ENCODE measurements at places on chromosomes 12 and 14.

DNA sequence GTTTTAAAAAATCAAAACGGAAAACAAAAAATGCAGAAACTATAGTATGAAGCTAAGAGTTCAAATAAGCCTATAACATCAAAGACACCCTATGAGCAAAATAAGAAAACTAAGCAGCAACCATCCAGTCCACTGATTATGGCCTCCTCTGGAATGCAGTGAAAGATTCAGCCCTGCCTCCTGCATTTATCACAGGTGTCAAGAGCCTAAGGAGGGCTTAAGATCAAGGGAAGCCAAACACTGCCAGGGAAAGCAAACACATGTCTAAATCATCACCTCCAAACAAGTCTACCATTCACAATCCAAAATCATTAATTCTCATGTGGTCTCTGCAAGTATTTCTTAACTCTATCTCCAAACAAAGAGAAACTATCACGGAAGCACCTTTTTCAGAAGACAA lies 28.4 kb downstream of the SARNP start:
- DNase-seq: no peak

GRCh38 chr12:9796971-9797370 lies 30.3 kb upstream of the KLRF1 start:
- DNase-seq: no peak

DNA sequence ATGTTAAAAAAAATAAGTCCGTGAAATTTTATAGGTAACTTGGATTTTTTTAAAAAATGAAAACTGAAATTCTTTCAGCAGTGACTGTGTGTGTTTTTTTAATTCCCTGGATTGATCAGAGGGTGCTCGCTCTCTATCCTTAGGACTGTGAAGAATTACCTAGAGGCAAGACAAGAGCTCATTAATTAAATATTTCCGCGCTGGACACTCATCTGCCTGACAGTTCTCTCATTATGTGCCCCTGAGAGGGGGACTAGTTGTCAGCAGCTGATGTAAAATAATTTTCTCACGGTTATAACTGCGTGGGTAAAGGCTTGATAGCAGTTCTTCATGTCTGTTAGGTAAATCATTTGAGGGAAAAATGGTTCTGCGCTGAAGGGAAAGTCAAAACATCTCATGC lies 101.3 kb downstream of the PTCSC3 start:
- no peak for DNase-seq

GRCh38 chr12:91793676-91794075 lies 352.0 kb downstream of the BTG1 start:
- DNase-seq: no peak

- DNase-seq: no peak
Observed at GRCh38 chr14:31189346-31190218, 18.0 kb downstream of the HECTD1 start.

GRCh38 chr14:36660736-36661505 lies 739 bp upstream of the PAX9 start:
- no peak for DNase-seq

GRCh38 chr14:72560331-72560730 lies 333.6 kb downstream of the DPF3 start:
- DNase-seq: no peak

GRCh38 chr12:85872497-85873091 lies 1.5 kb upstream of the NTS start:
- peak; percentile 45 for DNase-seq

DNA sequence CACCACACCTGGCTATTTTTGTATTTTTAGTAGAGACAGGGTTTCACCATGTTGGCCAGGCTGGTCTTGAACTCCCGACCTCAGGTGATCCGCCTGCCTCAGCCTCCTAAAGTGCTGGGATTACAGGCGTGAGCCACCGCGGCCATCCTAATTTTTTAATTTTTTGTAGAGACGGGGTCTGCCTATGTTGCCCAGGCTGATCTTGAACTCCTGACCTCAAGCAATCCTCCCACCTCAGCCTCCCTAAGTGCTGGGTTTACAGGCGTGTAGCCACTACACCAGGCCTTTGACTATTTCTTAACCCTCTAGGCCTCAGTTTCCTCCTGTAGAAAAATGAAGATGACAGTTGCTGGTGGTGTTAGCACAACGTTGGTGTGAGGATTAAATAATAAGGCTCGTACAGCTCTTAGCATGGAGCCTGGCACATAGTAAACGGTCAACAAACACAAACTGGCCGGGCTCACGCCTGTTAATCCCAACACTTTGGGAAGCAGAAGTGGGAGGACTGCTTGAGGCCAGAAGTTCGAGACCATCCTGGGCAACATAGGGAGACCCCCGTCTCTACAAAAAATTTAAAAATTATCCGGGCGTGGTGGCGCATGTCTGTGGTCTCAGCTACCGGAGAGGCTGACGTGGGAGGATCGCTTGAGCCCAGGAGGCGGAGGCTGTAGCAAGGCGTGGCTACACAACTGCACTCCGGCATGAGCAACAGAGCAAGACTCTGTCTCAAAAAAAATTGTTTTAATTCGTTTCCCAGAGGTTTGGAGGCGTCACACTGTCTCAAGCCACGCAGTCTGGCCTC lies 979 bp downstream of the DDX54 start:
- DNase-seq: no peak

DNA sequence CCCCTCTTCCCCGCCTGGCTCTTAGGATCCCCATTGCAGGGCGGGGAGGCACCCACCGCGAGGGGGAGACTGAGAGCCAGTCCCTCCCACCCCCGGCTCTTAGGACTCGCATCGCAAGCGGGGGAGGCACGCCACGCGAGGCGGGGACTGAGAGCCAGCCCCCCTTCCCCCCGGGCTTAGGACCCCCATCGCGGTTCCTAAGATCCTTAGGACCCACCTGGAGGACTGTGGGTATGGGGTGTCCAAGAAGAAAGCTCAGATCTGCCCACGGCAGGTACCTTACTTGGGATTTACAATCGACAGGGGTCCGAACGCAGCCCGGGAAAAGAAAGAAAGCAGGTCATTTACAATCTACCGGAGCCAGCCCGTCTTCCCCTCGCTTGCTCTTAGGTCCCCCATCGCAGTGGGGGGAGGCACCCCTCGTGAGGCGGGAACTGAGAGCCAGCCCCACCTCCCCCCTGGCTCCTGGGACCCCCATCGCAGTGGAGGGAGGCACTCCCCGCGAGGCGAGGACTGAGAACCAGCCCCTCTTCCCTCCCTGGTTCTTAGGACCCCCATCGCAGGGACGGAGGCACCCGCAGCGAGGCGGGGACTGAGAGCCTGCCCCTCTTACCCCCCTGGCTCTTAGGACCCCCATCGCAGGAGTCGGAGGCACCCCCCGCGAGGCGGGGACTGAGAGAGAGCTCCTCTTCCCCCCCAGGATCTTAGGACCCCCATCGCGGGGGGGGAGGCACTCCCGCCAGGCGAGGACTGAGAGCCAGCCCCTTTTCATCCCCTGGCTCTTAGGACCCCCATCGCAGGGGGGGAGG lies 43.7 kb downstream of the DDX11 start:
- no peak for DNase-seq

GRCh38 chr12:57092529-57092862 lies 3.6 kb downstream of the NAB2 start:
- DNase-seq: no peak

GRCh38 chr12:80847575-80847974 lies 90.2 kb downstream of the LIN7A start:
- DNase-seq: no peak

DNA sequence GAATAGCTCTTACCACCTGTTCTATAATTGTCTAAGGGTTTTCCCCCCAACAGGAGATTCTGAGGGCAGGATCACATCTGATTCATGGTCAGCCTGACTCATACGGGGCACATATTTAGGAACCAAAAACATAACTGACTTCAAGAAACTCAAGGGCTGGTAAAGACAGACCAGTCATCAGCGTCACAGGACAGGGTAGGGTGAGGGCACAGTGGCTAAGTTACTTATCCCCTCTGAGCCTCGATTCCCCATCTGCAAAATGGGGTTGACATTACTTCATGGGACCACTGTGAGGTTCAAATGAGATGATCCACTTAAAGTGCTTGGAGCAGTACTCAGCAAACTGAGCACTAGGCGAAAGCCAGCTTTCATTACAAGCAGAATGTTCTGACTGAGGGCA lies 606 bp downstream of the CINP start:
- no peak for DNase-seq

DNA sequence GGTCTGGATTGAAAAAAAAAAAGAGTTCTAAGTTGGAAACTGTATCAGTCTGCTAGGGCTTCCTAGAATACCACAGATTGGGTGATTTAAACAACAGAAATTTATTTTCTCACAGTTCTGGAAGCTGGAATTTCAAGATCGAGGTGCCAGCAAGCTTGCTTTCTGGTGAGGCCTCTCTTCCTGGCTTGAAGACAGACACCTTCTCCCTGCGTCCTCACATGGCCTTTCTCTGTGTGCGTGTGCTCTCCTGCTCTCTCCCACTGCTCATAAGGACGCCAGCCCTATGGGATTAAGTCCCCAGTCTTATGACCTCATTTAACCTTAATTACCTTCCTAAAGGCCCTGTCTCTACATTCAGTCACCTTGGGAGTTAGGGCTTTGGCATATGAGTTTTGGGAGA lies 215.5 kb downstream of the PIK3C2G start:
- no peak for DNase-seq

DNA sequence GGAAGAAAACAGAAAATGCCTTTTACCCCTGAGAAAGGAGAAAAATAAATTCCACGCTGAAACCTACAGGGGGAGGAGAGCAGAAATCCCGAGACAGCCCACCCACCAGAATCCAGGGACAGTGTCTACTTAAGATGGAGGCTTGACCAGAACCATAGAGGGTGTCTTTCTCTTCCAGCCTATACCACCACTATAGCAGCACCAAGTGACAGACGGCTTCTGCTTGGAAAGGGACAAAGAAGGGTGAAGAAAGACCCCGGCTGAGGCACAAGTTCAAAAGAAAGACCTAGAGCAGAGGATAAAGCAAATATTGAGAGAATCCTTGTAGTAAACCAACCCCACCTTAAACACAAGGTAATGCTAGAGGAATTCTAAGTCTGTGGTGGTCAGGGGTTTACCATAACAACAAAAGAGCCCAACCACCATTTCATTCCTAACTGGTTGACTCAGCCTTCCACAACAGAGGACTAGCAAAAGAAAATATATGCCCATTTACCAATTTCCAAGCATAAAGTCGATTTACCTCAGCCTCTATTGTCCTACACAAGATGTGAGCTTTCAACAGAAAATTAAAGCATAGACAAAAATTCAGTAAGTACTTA lies 105.3 kb upstream of the FOXG1 start:
- DNase-seq: no peak

GRCh38 chr12:70822412-70822811 lies 98.1 kb downstream of the PTPRR start:
- no peak for DNase-seq

GRCh38 chr12:40058721-40059190 lies 47.1 kb downstream of the SLC2A13 start:
- no peak for DNase-seq

GRCh38 chr12:90841336-90841735 lies 113.6 kb downstream of the CCER1 start:
- no peak for DNase-seq

- DNase-seq: no peak
Observed at GRCh38 chr12:78028426-78028825, 197.7 kb downstream of the NAV3 start.

- DNase-seq: no peak
Observed at GRCh38 chr12:98823012-98823411, 177.9 kb downstream of the APAF1 start.

- no peak for DNase-seq
Observed at GRCh38 chr12:31732926-31733548, 4.2 kb upstream of the AMN1 start.

DNA sequence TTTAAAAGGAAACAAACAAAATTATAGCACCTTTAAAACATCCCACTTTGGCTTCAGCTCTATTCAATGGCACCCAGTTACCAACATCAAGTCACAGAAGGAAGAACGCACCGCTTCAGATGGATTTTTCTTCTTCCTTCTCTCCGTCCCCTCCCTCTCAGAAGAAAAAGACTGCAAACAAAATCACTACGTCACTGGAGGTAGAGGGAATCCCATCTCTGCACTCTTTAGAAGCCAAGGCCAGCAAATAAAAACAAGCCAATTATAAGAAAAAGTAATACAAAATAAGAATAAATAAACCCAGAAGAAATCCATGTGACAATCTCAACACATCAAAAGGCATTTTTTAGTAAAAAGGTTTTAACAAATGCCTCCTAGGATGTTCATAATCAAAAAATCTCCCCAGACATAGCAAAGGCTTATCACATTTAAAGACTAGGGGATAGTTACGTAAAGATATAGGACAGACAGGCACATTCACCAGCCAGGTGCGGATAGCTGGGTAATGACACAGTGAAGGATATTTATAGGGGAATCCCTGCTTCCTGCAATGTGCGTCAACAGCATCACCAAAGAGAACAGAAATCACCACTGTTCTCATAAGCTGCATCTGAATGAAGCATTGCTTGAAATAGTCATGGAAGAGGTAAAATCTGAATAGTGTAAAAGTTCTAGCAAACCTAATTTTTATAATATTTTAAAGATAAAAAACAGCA lies 89.4 kb downstream of the R3HDM2 start:
- DNase-seq: no peak

GRCh38 chr14:30020687-30021086 lies 93.0 kb upstream of the PRKD1 start:
- DNase-seq: no peak

DNA sequence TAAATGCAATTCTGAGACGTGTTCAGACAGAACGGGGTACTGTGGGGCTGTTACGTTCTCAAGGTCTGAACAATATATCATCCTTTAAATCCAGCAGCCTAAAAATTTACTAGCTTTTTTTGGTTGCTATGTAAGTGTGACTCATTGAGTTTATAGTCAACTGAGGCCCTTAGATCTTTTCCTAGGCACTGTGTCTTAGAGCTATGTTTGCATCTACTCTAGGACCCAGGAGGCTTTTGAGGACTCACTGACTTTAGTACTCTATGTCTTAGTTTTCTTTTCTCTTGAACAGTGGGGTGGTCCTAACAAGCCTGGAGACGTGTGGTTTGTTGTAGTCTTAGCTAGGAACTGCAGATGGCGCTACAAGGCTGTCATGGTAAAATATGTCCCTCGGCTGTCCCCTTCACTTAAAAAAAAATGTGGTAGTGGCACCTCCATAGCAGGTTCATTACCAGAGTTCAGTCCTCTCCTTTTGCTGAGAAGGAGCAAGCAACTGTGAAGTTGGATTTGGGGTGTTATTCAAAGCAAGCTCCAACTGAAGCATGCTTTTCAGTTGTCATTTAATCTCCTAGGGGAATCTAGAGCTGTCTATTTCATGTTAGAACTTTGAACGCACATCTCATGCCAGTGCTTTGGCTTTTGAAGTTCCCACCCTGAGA lies 8.7 kb upstream of the SPATS2 start:
- peak; percentile 76 for DNase-seq

DNA sequence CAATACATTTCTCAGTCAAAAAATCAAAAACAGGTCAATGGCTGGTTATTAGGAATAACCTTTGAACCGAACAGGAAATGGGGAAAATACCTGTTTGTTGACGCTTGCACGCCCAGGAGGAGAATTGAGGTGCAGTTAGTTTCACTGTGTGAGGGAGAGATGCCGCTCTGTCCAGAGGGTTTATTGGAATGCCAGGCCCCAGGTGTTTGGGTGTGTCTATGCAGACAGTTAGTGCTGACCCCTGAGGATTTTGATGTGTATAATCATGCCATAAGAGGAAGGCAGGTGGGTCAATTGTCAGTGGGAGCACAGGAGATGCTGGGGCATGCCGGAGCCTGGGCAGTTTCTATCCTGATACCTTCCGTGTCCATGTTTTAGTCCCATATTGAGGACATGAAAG lies 100.8 kb upstream of the DIO3 start:
- DNase-seq: no peak
